Stimulated activated CD4-positive, alpha-beta T cell treated with anti-CD3 and anti-CD28 coated beads, Interleukin-12 subunit alpha, Interleukin-12 subunit beta, amount 100 ng/mL, for 48 hours (primary cell): ENCODE measurements at places on chromosomes 4 and X.

- no peak for DNase-seq
These were observed 35.6 kb downstream of the CAMK2D start for GRCh38 chr4:113725963-113726362.

DNA sequence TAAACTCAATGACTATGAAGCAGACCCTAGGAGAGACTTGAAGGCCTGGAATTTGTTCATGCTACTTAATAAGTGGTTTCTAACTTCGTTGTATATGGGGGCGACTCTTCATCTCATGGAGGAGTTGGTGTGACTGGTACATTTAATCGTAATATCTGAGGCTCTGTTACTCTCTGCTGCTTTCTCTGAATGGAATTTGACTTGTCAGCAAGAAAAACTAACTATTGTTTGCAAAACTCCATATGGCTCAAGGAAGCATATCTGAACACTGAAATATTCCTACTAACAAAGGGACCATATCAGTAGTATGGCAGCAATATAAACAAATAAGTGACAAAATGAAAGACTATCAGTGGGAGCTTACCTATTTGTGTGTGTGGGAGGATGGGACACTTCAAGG, 132.0 kb upstream of the RPS6KA6 start:
- no peak for DNase-seq

DNA sequence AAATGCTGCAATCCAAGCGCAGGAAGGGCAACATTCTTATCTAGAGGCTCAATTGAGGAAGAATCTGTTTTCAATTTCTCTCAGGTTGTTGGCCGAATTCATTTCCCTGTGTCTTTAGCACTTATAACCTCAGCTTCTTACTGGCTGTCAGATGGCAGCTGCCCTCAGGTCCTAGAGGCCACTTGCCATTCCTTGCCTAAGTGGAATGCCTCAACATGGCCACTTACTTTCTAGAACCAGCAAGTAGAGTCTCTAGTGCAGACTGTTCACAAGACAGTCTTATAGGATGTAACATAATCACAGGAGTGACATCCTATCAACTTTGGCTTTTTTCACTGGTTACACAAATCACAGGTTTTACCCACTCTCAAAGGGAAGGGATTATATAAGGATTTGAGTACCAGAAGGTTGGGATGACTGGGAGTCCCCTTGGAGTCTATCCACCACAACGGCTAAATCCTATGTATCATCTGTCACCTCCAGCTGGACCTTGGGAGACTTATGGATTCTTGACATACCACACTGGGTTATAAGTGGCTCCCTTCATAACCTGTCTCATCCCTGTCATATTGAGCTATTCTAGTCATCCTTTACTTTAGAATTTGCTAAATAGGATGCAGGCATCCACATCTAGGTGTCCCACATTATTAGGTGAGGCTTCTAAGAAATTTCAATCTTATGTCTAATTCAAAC, 297.9 kb upstream of the CTSO start:
- no peak for DNase-seq

- no peak for DNase-seq
These were observed 652.9 kb upstream of the IGFBP7 start for GRCh38 chr4:57763070-57763469.

DNA sequence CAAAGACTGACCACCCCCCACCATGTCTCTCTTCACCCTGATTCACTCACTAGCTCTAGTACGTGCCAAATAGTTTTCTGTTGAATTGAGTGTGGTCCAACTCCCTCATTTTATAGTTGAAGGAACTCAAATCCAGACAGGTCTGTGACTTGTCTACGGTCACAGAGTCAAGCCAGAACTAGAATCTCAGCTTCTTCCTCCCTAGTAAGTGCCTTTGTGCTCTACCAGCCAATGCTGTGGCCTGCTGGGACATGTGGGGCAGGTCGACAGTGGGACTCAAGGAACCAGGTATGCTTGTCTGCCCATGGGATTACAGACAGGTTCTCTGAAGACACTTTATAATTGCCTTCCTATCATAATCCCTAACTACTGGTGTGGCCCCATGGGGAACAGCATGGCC, 108.6 kb upstream of the CPEB2 start:
- no peak for DNase-seq

- no peak for DNase-seq
These were observed 7.5 kb downstream of the ADGRA3 start for GRCh38 chr4:22508376-22508775.

GRCh38 chr4:126242679-126243390, 928.1 kb downstream of the FAT4 start:
- no peak for DNase-seq

GRCh38 chr4:26000274-26000950, 86.4 kb downstream of the SMIM20 start:
- DNase-seq = no peak

- no peak for DNase-seq
These were observed 16.8 kb downstream of the SMIM20 start for GRCh38 chr4:25930731-25931354.

- no peak for DNase-seq
These were observed 126.9 kb downstream of the ELOVL6 start for GRCh38 chr4:110071466-110071865.

GRCh38 chr4:124173912-124174311, 538.6 kb downstream of the ANKRD50 start:
- DNase-seq = no peak

- DNase-seq = no peak
These were observed 44.7 kb downstream of the SCD5 start for GRCh38 chr4:82753725-82754410.

DNA sequence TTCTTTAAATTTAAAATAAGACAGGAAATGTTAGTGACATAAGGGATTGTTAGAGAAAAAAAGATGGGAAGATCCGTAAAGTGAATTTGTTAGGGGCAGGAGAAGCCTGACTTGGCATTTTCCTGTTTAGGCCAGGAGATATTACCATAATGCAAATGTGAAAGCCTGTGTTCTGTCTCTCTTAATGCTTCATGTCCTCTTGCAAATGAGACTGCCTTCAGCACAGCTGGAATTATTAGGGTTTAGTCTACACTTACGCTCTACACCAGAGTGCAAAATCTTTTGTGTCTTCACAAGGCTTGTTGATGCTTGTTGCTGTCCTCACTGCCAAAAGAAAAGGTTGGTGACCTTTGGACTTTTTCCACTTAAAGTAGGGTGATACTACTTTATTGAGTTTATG, 56.8 kb downstream of the JADE1 start:
- no peak for DNase-seq

- DNase-seq = no peak
These were observed 454.2 kb downstream of the NLGN4X start for GRCh38 chrX:5774446-5774845.

DNA sequence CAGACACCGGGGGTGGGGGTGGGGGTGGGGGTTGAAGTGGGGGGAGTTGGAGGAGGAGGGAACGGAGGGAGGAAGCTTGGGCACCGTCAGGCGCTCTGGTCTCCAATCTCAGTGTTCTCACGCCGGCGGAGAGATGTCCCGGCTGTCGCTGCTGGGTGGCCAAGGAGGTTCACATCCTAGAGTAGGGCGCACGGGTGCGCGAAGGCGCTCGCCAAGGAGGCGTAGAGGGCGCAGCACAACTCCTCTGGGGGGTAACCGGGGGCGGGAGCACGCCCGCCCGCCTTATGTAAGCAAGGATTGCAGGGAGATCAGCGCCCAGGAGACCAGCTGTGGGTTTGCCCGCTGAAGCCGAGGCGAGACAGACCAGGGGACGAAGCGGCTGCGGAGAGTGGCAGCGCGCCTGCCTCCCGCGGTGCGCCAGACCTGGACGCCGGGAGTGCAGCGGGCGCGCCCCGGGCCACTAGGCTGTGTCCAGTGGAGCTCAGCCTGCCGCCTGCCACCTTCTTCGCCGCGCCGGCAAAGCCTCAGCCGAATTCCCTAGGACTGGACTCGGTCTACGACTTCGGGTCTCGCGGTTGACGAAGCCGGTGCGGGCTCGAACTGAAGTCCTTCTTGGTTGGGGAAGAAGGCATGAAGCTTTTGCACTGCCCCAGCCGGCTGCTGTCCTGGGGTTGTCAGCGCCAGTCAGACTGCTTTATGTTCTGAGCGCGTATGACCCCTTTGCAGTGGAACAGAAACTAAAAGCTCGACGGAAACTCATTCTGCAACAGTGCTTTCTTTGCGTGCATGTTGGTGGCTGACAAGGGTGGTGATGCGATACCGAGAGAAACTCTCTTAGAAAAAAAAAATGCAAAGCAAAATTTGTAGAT, 707 bp upstream of the UNC5C start:
- DNase-seq = no peak

- DNase-seq = no peak
These were observed 27.9 kb downstream of the CCDC149 start for GRCh38 chr4:24884902-24885301.

DNA sequence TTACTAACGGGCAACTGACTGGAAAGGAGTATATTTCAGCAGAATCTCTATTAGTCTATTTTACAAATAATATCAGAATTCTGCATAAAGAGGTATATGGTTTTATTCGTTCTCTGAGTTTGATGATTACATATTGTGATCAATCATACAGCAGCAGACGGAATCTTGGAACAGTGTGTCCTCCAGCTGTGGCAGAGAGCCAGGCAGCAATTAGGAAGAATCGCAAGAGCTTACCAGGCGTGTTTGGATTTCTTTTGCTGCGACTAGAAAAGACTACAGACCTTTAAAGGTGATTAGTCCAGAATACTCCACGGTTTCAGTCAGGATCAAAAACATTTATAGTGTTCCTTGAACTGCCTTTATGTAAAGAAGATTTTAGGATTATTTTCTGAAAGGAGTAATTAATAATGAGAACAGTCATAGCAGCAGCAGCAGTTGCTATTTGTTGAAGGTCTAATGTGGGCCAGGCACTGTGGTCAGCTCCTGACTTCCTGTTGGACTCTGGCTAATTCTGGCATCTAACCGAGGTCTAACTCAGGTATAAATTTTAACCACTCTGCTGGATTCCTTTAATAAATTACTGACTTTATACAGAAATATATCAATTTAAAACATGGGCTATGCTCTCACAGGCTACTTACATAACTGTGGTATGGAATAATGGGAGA, 225.3 kb upstream of the CXorf66 start:
- no peak for DNase-seq

GRCh38 chrX:110954428-110955100, 141.4 kb upstream of the PAK3 start:
- DNase-seq = no peak

- no peak for DNase-seq
These were observed 13.8 kb upstream of the CDKL2 start for GRCh38 chr4:75644095-75644494.

GRCh38 chrX:136546371-136546781, 14.4 kb downstream of the VGLL1 start:
- no peak for DNase-seq

- no peak for DNase-seq
These were observed 286.5 kb downstream of the EPHA5 start for GRCh38 chr4:65383589-65384305.

DNA sequence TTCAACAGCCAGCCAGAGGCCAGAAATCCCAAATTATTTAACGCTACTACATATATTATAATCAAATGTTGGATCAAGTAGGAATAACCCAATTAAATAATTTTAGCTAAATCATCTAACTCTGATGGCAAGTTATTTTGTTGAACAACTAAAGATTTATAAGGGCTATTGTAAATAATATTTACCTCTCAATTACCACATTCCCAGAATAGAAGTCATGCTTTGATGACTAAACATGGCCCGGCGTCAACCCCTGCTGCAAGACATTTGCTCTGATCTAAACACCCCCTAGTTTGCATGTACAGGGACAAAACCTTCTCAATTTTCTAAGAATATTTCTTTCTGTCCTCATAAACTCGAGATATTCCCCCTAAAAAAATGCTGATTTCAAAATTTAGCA, 14.2 kb downstream of the VEGFC start:
- DNase-seq = no peak

DNA sequence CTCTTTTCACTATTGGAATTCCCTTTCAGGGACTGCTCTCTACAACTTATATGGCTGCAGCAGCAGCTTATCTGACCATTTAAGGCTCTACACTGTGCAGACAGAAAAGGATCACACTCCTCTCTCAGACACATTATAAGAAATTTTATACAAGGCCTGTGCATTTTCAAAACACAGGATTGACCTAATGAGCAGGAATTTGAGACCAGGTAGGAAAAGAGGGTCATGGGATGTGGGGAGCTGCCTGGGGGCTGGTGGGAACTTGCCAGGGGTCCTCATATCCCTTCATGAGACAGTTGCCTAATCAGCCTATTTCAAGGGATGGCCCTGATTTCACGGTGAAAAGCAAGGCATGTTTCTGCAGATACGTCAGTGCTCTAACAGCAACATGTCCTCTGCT, 77.1 kb downstream of the SORBS2 start:
- no peak for DNase-seq

DNA sequence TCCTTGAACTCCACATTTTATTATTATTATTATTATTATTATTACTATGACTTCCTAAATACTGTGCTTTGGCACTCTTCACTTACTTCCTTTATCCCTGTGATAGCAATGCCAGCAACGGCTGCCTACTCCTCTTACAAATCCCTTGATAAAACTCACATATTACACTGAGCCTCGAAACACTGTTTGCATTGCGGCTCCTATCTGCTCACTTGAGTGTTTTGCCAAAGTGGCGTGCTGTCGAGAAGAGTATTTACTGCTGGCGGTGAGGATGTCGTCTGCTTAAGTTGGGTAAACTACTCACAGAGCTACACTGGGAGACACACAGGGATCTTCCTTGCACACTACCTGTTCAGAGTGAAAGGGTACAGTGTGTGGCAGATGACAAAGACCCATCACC, 143.4 kb upstream of the VCX3A start:
- DNase-seq = no peak

- no peak for DNase-seq
These were observed 227.3 kb downstream of the SOWAHB start for GRCh38 chr4:76670631-76671030.

DNA sequence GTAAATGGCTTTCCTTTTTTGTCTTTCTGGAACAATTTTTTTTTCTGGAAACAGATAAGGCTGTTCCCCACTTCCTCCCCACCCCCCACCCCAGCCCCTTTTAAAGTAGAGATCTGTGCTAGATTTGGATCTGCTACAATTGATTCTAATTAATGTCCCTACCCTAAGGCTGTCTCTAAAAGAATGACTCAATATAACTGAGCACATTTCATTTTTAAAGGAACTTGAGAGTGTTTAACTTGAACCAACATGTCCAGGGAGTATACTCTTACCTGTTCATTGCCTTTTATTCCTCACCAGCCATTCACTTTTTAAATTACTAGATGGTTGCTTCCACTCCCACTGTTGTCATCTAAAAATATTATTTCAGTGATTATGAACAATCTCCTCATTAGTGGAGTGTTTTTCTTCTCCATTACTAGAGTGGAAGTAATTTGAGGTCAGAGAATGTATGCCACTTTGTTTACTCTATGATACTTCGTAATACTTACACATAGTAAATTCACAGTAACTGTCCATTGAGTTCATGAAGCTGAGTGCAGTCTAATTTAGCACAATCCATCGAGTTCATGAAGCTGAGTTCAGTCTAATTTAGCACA, 14.1 kb upstream of the CNOT6L start:
- no peak for DNase-seq

GRCh38 chrX:11566789-11567188, 98.9 kb downstream of the ARHGAP6 start:
- no peak for DNase-seq

- no peak for DNase-seq
These were observed 35.8 kb downstream of the MBNL3 start for GRCh38 chrX:132452911-132453550.

- no peak for DNase-seq
These were observed 1.2 kb downstream of the CXCL2 start for GRCh38 chr4:74097631-74098426.
